ENCODE measurements at places on chromosomes 3 and 15.

GRCh38 chr15:41333026-41333562 lies 413 bp downstream of the NUSAP1 start:
- DNase-seq: peak; percentile 1

DNA sequence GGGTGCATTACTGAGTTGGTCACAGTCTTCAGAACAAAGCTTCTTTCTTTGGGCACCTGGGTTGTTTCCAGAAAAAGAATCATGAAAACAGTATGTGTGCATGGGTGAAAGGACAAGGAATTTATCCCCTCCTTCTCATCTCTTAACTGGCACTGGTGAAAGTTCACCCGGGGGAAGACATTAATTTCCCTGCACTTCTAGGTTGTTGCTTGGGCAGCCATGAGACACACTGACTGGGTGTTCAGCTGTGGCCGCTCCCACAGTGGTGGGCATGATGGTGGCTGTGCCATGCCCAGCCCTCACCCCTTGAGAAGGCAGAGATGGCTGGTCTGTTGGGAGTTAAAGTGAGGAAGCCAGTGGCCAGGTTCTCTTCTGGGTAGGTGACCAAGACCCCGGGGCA lies 16.6 kb upstream of the KY start:
- no peak for DNase-seq

GRCh38 chr3:155714295-155714718 lies 30.6 kb downstream of the PLCH1 start:
- no peak for DNase-seq

GRCh38 chr3:43248185-43248583 lies 38.2 kb upstream of the SNRK start:
- DNase-seq: no peak

GRCh38 chr15:77630956-77631744 lies 1.6 kb downstream of the LINGO1 start:
- DNase-seq: no peak

- DNase-seq: no peak
Observed at GRCh38 chr3:160041465-160041864, 52.8 kb downstream of the IL12A start.

DNA sequence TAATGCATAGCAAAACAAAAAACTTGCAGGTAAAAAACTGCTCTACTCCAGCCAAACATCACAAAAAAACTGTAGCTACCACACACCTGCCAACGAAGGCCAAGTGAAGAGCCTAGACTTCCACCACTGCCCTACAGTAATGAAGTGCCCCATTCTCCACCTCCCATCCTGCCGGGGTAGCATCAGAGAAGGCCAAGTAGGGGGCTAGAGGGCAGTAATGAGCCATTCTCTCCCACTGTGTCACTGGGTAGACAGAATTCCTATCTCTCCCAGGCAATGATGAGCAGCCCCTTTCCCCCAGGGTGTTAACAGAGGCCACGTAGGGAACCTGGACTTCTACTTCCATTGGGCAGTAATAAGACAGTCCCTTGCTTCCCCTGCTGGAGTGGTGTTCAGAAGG lies 9.5 kb downstream of the SEC22C start:
- no peak for DNase-seq

- no peak for DNase-seq
Observed at GRCh38 chr3:114792159-114792918, 354.7 kb downstream of the ZBTB20 start.

DNA sequence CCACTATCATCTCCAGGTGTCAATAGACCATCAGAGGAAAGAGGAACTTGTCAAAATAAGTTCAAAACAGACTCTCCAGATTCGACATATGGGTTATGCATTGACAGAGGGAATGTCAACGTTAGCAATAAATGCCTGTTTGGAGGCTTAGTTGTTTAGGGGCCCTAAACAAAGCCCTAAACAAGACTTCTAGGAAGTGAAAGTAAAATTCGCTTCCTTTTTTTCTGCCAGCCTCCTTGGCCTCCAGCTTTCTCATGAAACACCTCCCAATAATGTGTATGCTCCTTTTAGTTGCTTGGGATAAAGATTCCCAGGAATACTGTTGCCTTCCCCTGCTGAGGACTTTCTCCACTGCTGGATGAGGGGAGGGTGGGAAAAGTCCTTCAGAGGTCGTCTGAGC lies 70.9 kb upstream of the ARNT2 start:
- no peak for DNase-seq

GRCh38 chr15:61171209-61171608 lies 57.9 kb downstream of the RORA start:
- DNase-seq: no peak

DNA sequence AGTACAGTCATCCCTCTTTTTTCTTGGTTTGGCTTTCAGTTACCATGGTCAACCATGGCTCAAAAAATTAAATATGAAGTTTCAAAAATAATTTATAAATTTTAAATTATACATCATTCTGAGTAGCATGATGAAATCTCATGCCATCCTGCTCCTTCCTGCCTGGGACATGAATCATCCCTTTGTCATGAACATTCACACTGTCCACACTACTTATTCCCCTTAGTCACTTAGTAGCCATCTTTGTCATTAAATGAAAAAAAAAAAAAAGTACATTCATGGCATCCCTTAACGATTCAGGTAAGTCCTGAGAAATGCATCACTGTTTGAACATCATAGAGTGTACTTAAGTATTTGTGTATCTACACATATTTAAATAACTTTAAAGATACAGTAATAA lies 1046.3 kb downstream of the ROBO2 start:
- no peak for DNase-seq

DNA sequence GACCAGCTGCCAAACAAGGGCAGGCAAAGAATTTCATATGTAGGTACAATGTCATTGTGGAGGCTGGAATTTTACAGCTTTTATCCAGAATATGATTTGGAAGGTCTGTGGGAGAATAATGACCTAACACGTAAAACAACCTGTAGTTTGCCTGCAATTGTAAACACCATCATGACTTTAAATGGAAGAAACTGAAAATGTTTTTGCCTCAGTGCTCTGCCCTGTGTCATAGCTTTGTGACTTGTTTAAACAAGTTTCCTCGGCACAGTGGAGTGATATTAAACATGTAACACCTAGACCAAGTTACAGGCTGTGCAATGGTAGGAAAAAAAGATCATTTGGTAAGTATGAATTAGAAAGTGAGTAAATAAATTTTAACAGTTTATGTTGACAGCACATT lies 171.6 kb upstream of the MBNL1 start:
- DNase-seq: no peak

- DNase-seq: no peak
Observed at GRCh38 chr3:25313286-25313685, 114.8 kb upstream of the RARB start.

GRCh38 chr3:115792206-115792955 lies 169.1 kb downstream of the GAP43 start:
- no peak for DNase-seq

DNA sequence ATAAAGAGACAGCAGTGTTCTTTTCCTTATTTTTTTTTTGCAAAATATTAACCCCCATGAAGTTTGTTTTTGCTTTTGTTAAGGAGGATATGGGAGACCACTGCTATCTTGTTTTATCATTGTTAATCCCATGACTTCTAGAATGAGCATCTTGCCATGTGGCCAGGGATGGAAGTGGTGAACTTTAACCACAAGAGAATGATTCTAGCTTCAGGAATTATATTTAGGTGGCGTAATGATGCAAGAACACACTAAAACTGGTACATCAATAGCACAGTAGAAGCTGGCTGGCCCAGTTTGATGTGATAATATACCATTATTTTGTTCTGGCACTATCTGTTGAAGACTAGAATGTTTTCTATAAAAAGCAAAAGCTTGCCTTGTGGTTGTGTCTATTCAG lies 720.9 kb downstream of the GRM7 start:
- no peak for DNase-seq

DNA sequence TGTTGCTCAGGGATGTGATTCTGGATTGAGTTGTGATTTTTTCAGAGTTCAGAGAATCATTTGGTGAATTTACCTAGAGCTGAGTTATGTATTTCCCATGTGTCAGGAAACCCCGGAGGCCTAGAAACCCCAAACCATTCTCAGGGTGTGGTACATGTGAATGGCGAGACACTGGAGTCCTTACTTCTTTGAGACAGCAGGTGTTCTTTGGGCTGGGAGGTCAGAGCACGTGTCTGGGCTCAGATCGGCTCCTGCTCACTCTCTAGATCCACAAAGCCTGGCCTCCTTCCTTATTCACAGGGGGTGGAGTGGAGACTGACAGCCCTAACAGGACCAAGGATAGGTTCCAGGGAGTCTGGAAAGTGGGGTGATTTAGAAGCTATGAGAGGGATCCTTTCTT lies 145.8 kb downstream of the CHDH start:
- DNase-seq: no peak

DNA sequence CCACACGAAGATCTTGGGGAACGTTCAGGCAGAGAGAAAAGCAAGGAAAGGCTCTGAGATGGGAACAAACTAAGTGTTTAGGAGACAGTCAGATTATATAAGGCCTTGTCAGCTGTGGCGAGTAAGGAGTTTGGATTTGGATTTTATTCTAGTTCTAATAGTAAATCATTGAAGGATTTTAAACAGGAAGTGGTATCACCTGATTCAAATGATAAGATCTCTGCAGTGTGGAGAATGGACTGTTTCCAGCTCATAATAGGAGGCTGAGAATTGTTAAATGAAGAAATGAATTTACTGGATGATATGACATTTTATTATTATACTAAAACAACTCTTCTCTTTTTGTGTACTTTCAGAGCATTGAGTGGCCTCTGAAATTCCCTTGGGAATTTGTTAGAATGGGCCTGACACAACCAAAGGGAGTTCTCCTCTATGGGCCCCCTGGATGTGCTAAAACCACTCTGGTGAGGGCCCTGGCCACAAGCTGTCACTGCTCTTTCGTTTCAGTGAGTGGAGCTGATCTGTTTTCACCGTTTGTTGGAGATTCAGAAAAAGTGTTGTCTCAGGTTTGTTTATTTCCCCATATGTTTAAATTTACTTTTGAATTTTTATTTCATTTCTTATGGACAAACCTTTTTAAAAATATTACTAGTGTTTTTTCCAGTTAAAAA lies 36.0 kb upstream of the GATM start:
- DNase-seq: no peak

DNA sequence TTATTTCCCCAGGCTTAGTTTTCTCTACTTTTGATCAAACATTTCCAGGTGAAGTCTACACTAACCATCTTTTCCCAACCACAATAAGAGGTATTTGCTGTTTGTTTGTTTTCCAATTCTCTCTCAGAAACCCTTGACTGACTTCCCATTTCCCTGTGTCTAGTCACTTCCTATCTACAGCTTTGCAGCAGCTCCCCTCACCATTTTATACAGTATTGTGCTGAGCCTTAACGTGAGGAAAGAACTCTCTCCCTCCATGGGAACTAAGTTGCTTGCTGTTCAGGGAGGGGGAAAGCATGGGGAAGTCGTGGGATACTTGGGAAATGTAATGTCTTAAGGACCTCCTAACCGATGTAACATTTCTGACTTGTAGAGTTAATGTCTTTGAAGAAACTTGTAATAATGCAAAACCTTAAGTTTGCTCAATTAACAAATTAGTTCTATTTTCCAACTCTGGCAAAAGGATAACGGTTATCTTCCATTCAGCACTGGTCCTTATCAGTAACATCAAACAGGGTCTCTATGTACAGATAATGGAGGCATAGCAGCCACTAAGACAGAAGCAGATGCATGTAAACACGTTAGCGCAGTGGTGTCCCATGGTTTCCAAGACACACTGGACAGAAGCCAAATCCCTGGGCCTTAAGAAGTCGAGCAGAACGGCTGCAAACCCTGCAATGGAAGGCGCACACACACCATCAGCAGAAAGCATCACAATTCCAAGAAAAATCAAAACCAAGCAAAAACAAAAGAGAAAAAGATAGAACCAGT lies 39.7 kb downstream of the NPTN start:
- no peak for DNase-seq

- DNase-seq: no peak
Observed at GRCh38 chr3:187960820-187961219, 193.1 kb upstream of the LPP start.

- DNase-seq: no peak
Observed at GRCh38 chr3:45017821-45018220, 8.3 kb upstream of the CLEC3B start.

GRCh38 chr3:18766974-18767373 lies 341.8 kb upstream of the SATB1 start:
- no peak for DNase-seq

DNA sequence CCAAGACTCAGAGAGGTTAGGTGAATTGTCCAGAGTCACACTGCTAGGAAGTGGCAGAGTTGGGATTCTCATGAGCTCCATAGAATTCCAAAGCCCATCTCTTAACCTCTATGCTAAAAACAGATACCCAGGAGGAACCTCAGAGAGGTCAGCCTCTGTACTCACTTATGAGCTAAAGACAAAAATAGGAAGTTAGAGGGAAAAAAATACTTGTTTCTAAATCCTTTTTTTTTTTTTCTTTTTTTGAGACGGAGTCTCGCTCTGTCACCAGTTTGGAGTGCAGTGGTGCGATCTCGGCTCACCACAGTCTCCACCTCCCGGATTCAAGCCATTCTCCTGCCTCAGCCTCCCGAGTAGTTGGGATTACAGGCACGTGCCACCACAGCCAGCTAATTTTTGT lies 31.4 kb downstream of the FSD2 start:
- DNase-seq: no peak

DNA sequence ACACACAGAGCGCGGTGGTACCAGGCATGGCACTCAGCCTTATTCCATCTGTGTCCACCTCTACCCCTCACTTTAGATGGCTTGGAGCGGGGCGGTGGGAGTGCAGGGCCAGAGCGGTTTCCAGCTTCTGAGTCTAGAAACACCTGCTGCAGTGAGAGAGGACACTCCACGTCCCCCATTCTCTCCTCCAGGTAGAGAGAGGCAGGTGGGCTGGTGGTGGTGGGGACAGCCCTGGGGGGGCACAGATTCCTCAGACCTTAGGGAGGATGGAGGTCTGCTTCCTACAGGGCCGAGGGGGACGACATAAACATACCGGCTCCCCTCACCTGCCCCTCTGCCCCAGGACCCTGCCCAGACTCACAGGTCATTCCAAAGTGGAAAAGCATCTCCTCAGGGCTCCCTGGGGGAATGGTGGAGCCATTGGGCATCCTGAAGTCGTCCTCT lies 40.4 kb downstream of the MUC20 start:
- DNase-seq: no peak

DNA sequence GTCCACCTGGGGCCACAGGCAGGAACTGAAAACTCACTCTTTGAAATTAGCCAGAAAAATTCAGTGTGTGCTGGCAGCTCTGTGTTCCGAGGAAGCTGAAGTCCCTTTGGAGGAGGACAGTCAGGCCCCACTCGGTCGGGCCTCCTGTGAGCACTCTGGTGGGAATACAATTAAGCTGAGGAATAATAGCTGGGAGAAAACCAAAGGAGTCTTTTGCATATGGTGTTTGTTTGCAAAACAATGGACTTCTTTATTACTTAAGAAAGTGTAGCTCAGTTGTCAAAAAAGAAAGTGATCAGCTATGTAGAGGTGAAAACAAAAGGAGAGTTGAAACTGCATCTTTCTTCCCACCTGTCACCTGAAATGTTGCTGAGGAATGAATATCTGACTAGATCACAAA lies 202.5 kb downstream of the MEIS2 start:
- no peak for DNase-seq
